ENCODE measurements at places on chromosomes 1 and 21.

DNA sequence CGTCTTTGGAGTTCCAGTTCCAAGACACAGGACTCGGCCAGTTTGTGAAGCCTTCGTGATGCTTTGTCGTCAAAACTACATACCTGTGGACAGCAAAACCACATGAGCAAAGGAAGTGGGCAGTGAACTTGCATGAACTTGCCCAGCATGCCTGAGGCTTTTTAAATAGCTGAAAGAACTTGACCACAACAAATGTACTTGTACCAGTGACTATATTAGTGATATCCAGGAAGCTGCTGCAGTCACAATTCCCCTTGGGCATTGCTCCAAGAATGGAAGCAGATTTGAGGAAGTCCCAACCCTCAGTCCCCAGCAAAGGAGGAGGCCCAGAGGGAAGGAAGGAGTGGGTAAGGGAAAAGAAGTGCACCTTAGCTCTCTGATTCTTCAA, 2.6 kb downstream of the FUCA1 start:
- no peak for DNase-seq

DNA sequence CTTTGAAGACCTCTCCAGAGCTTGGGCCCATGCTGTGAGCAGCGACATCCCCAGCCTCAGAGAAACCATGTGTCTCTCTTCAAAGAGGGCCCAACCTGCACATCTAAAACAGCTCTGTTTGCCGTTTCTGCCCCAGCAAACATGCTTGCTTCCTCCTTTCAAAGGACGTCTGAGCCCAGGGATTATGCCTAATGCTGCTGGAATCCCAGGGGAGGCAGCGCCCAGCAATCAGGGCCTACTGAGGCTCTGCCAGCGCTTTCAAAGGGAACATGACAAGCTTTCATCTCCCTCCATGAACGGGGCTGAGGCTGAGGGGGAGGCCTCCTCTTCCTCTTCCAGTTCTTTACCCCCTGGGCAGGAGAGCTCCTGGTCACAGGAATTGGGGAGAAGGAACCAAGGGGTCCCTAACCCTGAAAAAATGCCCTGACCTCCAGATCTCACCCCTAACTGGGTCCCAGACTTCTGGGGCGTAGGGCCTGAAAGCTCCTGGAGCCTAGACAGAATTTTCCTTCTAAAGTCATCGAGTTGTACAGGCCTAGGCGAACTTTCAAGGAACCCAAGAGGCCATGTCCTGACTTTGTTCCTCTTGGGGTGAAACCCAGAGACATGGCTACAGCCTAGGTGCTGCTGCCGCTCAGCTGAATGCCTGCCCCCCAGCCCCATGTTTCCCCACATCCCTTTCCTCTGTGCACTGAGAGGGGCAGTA, 13.4 kb upstream of the ASCL5 start:
- DNase-seq, result no peak

GRCh38 chr1:2248854-2249558, 20.9 kb downstream of the SKI start:
- no peak for DNase-seq

DNA sequence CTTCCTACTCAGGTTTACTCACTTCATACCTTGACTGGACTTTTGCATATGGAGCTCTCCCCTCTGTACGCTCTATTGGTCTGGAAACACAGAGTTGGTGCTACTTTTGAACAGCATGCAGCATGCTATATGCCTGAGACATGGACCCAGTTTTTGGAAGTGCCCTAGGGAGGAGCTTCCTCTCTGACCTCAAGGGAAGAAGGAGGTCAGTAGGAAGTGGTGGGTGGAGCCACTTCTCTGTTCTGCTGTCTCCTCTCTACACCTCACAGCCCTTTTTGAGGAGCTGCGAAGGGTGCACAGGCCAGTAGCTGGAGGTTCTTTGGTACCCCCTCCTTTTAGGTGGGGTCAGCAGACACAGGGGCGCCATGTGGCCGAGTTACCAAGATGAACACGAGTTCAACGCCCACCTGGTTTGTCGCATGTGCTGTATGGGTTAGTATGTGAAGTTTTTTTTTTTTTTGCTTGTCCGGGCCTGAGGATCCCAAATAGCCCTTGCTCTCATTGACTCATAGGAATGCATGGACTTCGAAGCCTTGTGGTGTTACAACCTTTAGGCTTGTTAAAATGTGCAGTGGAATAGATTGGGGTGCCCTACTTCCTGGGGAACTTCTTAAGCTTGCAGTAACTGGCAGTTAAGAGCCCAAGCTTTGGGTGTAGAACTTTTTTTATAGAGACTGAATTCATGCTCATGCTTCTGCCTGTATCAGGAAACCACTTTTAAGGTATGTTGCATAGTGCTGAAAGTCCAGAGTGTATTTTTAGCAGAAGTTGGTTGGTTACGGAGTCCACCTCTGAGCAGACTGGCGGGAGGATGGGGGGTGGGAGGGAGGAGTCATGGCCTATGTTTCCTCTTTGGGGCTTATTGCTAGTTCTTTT, 10.7 kb downstream of the MACF1 start:
- no peak for DNase-seq

DNA sequence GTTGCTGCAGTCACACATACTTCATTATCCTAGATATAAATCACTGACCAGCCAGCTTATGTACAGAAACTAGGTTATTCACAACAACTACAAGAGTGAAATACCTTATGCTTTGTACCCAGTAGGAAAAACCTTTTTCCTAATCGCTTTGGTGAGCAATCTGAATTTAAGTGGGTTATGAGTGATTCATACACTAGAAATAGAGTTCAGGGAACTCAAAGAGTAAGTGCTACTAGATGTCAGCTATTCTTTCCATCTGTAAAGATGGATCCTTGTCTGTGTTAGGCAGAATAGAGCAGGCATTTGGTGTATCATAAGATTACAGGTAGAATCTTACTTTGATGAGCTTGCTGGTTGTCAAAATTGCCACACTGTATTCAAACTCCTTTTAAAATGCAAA, 101.9 kb downstream of the ZNF644 start:
- DNase-seq, result no peak

- no peak for DNase-seq
Observed at GRCh38 chr1:59705466-59706302, 109.1 kb upstream of the HOOK1 start.

DNA sequence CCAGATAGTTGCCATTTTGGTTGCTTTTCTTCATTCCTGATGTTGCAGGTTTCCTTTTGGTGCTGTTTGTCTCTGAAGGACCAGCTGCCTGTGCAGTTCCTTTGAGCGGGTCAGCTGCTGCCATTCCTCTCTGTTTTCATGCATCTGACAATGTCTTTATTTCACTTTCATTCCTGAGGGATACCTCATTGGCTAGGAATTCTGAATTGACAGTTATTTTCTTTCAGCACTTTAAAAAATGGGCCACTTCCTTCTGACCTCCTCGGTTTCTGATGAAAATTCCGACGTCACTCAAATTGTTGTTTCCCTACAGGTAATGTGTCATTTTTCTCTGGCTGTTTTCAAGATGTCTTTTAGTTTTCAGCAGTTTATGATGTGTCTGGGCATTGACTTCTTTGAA, 24.8 kb downstream of the CCSAP start:
- no peak for DNase-seq

DNA sequence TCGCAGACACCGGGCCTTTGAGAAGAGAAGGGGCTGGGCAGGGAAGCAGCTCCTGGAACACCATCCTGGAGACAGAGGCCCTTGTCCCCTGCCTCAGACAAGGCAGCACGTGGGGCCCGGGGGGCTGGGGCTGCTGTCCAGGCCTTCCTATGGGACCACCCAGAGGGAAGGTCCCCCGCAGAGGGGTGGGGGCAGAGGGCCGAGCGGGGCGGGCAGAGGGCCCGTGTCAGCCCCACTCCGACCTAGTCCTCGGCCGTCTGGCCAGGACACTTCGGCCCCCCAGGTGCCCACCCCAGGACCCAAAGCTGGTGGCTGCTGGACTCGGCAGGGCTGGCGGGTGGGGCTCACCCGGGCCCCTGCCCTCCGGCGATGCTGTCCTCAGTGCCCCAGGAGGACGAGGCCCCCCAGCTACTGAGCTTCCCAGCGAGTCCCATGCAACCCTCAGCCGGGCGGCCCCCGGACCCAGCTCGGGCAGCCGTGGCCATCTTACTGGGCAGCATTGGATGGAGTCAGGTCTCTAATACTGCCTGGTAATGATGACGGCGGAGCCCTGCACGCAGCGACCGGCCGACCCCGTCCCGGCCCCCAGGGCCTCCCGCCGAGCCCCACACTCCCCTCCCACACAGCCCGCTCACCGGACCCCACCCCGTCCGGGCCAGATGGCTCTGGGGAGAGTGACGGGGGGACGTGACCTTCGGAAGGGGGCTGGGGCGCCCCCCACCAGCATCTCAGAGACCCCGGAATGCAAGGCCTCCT, 6.9 kb upstream of the TTLL10 start:
- no peak for DNase-seq

- no peak for DNase-seq
Observed at GRCh38 chr21:42571391-42572150, 57.9 kb downstream of the SLC37A1 start.

- no peak for DNase-seq
Observed at GRCh38 chr1:92372164-92372563, 73.3 kb downstream of the RPAP2 start.

Measured in stimulated activated CD4-positive, alpha-beta T cell treated with anti-CD3 and anti-CD28 coated beads, Interleukin-2, amount 100 ng/mL, for 48 hours (primary cell).